Activated T-helper 9 cell treated with anti-CD3 and anti-CD28 coated beads, Interleukin-2, amount 50 U/mL, for 16 hours (primary cell): ENCODE measurements at places on chromosomes 12 and 14.
A peak's percentile ranks its signal among the peaks of the same experiment; 100 is the strongest.

DNA sequence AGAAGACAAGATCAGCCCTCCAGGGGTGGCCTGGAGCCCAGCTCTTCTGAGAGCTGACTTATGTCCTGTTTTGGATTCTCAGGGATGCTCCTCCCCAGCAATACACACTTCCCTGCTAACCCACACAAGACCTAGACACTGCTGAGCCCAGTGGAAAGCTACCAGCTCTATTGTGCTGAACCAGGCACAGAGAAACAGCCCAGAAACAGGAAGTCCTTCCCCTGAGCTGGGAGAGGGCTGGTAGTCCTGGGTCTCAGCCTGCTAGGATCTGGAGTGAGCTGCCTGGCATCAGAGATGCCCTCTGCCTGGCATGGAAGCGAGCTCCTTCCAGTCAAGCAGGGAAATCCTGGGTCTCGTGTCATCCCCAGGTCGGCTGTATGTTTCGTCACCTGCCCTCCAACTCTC is 1.2 kb upstream of the LAG3 start:
- no peak for DNase-seq

DNA sequence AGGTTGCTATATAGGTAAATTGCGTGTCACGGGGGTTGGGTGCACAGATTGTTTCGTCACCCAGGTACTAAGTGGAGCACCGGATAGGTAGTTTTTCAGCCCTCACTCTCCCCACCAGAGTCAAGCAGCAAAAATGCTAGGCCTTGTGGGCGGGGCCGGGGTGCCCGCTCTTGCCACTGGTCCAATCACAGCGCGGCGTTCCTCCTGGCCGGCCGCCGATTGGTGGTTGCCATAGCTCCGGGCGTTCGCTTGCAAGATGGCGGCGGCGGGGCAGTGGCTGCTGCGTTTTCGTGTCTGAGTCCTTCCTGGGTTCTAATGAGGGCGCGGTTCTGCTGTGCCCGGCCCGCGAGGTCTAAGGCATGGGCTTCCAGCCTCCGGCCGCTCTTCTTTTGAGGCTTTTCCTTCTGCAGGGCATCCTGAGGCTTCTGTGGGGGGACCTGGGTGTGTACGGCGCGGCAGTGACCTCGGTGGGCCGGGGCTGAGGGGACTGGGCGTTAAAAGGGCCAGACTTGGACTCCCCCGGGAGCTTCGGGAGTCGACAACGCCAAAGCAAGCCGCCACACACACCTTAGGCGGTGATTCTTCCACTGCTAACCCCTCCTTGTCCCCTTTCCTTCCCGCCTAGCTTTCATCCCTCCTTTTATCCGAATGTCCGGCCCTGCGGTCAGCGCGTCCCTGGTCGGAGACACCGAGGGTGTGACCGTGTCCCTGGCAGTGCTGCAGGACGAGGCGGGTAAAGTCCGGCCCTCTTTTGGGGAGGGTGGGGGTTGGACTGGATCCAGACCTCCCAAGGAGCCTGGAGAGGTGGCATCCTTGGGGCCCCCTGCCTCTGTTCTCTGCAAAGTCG is at the start of gene TCTN2:
Gene TCTN2 (plus strand): TSS at position 232 of the 847 bp plus-strand sequence. CDS start 128 bp downstream, at position 360.
- DNase-seq, result peak; percentile 91

- DNase-seq, result no peak
Measured at GRCh38 chr14:56549721-56550120, 29.9 kb upstream of the TMEM260 start.

- no peak for DNase-seq
Measured at GRCh38 chr12:32478858-32479725, 79.7 kb downstream of the FGD4 start.

GRCh38 chr12:89260841-89261637 is 91.3 kb downstream of the DUSP6 start:
- no peak for DNase-seq

DNA sequence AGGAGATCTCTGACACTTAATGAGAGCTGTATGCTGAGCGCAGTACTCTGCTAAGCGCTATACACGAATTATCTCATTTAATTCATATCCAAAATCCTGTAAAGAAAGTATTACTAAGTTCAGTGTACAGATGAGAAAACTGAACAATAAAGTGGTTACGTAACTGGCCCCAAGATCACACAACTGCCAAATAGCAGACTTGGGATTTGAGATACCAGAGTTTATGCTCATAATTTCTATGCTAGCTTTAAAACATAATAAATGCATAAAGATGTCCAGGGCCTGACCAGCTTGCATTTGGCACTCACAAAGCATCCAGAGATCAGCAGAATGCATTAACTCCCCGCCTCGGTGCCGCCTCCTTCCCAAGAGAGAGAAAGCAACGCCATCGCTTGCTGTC is 83.2 kb upstream of the PWP1 start:
- DNase-seq, result no peak

DNA sequence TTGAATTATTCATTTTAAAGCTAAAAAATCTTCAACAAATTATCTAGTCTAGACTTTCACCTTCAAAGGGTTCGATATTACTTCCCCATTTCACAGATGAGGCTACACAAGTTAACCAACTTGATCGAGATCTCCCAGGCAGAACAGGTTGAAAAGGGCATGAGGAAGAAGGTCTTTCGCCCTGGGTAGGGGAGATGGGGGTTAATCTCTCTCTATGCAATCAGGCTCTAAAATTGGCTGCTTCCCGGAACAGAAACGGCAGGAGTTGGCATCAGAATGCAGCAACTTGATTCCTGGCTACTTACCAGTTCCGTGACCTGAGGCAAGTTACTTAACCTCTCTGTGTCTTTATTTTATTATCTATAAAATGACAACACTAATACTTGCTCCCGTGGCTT is 2.4 kb upstream of the CISTR start:
- no peak for DNase-seq

DNA sequence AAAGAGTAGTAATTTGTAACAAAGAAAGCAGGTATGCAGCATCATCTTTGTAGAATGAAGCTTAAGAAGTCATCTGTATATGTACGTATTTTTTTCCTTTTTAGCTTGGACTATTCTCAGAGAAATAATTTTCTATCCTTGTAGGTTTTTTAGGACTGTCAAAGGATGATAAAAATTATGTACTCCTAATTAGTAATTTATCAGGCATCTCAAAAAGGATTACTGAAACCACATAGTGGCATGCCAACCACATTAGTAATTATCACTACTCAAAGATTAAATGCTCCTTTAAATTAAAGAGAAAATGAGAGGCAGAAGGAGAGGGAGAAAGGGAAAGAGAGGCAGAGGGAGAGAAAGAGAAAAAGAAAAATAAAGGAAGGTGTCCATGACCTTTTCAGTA is 17.3 kb downstream of the TTC8 start:
- DNase-seq, result no peak

GRCh38 chr12:66024949-66025348 is 105.6 kb downstream of the LLPH start:
- DNase-seq, result no peak

DNA sequence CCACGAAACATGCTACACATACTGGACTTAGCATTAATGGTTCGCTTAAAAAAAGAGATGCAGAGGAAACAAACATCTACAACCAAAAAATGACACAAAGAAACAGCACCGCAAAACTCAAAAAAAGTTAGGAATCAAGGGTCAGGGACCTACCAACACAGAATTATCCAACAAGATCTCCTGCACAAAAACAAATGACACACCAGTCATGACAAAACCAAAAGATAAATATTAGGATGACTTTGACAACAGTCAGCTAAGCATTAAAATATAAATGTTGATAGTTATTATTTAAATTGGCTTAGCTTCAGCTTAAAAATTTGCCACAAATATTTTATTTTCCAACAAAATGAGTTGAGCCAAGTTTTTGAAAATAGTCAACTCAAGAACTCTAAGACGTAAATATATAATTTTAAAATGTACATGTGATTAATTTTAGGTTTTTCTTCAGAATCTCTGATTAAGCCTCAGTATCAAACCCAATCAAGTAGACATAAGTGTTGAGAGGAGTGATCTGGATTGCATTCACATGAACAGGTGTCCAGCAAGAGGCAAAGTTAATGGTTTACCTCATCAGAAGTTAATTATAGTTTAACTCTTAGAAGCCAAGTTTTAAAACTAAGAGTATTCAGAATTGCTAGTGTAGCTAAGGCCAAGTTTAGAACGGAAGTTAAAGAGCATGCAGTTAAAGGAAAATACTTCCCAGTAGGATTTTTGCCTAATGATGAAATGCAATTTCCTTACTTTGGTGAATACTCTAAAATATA is 79.9 kb downstream of the HEATR5A start:
- no peak for DNase-seq

DNA sequence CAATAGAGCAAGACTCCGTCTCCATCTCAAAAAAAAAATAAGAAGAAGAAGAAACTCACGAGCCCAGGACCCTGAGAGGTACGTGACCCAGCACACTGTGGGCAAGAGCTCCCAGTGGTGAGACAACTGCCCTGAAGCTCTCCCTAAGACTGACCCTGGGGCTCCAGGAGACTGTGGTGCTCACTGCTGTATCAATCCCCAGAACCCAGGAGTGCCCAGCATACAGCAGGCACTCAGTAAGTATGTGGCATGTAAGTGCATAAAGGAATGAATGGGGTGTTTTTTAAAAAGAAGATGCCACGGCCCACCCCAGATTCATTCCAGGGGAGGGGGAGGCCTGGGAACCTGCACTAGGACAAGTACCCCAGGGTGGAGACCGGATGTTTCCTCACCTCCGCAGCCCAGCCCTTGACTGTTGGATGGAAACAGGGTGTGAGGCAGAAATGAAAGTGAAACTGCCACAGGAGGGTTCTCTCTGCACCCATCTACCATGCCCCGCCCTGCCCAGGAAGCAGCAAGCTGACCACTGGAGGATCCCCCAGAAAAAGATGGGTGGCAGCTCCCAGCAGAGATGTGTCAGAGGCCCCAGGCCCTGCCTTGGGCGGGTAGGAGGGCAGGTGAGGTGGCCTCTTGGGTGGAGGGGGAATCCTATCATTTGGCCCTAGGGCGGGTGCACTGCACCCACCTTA is 12.2 kb downstream of the ITPK1 start:
- DNase-seq, result peak; percentile 31

GRCh38 chr12:106094304-106094703 is 44.5 kb downstream of the NUAK1 start:
- DNase-seq, result no peak

DNA sequence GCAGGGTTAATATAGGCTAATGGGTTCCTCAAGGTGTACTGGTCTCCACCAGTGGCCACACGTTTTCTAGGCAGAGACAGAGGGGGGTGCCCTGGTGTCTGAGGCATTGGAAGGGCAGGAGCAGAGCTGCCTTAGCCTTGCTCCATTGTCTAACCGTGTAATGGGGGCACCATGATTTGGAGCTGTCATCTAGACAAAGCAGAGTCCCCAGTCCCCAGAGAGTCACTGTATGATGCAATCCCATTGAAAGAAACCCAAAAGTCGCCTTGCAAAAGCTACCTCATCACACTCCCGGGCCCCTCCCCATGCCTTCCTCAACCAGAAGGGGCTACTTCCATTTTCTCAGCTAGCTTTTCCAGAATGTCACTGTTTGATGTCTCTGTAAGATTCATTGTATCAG is 487.1 kb downstream of the AACS start:
- no peak for DNase-seq

DNA sequence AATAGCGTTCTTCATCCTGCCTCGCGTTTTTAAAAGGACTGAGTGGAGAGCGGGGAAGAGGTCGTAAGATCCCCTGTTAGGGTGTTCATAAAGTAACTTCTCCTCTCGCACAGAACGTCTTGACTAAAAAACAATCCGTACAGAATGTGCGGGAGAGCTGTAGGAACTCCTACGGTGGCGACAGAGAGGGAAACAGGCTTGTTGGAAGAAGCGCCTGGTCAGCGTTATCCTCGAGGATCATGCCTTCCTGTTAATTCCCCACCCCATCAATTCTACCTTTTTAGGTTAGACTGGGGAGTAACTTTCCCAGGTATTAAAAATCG is 399 bp upstream of the WASHC4 start:
- no peak for DNase-seq

DNA sequence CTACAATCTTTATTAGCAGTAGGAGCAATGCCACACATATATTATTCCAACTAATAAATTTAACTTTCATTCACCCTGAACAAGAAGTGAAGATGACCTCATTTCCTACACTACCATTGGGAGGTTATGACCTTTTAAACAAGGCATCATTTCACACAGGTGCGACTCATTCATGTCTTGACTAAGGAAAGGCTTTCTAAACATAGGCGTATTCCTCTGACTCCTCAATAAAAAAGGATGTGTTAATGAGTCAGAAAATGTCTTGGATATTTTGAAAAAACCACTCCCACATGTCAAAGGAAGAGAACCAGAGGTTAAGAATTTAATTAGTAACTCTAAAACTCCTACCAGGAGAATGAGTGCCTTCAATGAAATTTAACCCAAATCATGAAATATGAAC is 115.2 kb downstream of the PRICKLE1 start:
- DNase-seq, result no peak

DNA sequence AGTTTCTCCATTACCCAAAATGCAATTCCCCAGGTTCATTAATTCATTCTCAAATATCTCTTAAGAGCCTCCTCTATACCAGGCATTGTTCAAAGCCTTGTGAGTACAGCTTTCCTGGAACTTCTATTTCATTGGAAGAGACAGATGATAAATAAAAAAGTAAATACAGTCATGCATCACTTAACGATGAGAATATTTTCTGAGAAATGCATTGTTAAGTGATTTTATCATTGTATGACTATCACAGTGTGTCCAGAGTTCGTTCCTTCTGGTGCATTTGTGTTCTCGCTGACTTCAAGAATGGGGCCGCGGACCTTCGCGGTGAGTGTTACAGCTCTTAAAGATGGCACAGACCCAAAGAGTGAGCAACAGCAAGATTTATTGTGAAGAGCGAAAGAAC is 66.0 kb downstream of the ANO4 start:
- DNase-seq, result no peak

DNA sequence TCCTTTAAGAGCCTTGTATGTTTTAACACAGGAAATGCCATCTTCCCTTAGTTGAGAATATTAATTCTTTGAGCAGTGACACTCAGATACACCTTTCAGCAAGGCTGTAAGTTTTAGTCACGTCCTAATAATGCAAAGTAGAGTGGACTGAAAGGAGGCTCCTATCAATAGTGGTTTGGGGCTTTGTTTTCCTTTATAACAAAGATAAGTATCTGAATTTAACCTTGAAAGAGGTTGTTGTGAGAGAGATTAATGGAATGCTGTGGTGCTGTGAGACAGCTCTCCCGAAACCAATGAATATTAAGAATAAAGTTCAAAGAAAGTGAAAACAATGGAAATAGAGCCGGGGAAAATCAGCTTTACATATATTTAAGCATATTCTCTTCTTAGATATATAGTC is 259.6 kb downstream of the ERC1 start:
- DNase-seq, result no peak

- no peak for DNase-seq
Measured at GRCh38 chr14:89196545-89196944, 220.5 kb downstream of the FOXN3 start.

DNA sequence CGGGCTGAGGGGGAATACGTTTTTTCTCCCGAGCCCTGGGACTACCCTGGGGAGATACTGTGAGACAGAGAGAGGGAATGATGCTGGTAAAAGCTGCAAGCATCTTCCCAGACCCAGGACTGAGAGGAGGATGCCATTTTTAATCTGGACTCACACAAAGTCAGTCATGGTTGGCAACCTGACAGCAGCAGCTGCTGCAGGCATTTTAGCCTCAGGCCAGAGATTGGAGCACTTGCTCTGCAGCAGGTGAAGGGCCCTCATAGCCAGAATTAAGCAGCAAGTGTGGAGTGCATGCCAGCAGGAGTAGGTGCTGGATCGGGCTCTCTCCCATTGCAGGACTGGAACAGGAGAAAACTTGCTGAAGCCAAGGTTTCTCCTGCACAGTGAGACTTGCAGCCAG is 361.1 kb upstream of the CLEC14A start:
- DNase-seq, result no peak
